Fibroblast of skin of right quadriceps (primary cell): ENCODE measurements at places on chromosomes 2 and 18.

DNA sequence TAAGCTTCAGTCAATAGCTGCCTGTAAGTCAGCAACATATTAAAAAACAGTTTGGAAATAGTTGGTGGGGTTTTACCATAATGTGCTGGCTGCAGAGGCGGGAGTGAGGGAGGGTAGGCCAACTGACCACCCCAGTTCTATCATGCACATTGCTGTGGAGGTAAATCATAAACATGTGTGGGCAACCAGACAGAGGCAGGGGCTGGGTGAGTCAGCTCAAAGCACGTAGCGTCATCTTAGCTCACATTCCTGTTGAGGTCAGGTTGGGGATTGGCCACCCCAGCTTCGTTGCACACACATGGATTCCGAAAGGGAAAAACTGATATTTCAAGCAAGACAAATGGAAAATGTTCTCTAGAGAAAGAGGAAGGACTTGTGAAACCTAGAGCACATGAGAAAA, 19.5 kb downstream of the GPR45 start:
- DNase-seq = peak; percentile 94

DNA sequence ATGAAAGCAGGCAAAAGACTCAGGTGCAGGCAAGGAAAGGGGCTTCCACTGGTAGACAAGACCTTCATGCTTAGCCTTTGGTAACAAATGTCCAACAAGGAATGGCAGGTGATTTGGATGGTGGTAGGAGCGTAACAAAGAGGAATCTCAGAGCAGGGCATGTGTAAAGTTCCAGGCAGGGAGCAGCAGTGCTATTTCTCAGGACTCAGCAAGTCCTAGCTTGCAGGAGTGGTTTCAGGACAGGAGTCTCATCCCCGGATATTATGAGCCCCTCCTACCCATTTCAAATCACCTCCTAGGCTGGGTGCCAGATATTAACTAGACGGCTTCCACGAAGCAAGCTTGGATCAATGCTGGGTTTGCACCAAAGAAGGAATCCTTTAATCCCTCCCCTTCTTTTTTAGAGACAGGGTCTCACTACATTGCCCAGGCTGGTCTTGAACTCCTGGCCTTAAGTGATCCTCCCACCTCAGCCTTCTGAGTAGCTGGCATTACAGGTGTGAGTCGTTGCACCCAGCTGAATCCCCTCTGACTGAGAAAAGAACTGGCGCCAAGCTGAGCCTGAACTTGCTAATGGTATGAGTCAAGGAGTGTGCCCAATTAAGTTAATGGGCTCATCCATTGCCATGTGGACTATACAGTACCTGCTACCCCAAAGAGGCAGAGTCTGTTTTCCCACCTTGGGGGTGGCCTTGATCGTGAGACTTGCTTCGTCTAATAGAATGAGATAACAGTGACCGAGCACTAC, 190.3 kb downstream of the ARL4C start:
- no peak for DNase-seq

DNA sequence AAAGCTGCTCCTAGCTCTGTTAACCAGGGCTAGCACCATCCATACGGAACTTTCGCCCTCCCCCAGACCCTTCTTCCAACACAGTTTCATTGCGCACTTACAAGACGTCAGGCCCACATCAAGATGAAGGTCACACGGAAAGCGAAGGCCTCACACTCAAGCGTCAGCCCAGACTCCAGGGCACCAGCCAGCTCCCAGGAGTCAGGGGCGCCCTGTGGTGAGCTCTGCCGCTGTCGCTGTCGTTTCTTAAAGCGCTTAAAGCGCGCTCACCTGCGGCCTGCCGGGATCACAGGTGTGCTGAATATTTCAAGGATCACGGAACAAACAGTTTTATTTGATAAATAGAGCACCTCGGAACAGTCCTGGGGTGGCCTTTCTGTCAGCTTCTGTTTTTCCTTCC, 163.1 kb downstream of the CDH20 start:
- no peak for DNase-seq

DNA sequence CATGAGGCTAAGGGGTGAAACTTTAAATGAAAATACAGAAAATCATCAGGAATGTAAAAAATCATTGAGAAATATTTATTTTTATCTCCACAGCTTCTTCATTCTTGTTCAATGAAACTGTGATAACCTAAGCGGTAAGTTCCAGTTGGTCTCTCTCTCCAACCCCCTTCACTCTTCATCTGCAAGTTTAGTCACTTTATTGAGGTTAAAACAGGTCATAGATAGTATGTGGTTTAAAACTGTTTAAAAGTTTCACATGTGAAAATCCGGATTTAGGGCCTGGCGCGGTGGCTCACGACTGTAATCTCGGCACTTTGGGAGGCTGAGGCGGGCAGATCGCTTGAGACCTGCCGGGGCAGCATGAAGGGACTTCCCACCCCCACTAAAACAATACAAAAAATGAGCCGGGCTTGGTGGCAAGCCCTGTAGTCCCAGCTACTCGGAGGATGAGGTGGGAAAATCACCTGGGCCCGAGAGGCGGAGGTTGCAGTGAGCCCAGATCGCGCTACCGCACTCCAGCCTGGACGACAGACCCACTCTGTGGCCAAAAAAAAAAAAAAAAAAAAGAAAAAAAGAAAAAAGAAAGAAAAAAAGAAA, 1.6 kb upstream of the PHLPP1 start:
- DNase-seq = no peak

DNA sequence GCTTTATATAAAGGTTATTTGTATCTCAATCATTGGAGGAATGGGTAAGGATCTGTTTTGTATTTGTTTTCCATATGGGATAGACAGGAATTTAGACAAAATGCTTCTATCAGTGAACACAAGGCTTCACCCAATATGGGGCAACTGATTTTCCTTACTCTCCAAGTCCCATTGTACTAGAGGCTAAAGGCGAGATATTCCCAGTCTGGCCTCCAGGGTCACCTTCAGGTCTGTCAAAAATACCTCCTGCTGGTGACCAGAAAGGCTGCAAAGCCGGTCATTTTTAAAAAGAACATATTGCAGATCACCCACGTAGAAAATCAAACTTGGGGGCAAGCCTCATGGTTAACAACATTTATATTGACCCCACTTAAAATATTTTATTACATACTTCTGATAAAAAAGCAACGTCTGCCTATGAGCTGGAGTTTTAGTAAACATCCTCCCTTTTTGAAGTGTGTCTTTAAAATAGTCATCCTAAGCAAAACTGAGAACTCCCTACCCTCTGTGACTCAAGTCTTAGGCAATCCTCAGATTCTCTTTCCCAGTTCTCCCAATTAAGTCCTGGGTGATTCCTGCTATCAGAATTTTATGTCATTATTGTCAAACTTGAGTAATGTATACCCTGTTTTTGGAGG, 276.6 kb downstream of the MREG start:
- peak; percentile 66 for DNase-seq

GRCh38 chr2:170500770-170501169, 214.4 kb upstream of the SP5 start:
- DNase-seq = peak; percentile 57

DNA sequence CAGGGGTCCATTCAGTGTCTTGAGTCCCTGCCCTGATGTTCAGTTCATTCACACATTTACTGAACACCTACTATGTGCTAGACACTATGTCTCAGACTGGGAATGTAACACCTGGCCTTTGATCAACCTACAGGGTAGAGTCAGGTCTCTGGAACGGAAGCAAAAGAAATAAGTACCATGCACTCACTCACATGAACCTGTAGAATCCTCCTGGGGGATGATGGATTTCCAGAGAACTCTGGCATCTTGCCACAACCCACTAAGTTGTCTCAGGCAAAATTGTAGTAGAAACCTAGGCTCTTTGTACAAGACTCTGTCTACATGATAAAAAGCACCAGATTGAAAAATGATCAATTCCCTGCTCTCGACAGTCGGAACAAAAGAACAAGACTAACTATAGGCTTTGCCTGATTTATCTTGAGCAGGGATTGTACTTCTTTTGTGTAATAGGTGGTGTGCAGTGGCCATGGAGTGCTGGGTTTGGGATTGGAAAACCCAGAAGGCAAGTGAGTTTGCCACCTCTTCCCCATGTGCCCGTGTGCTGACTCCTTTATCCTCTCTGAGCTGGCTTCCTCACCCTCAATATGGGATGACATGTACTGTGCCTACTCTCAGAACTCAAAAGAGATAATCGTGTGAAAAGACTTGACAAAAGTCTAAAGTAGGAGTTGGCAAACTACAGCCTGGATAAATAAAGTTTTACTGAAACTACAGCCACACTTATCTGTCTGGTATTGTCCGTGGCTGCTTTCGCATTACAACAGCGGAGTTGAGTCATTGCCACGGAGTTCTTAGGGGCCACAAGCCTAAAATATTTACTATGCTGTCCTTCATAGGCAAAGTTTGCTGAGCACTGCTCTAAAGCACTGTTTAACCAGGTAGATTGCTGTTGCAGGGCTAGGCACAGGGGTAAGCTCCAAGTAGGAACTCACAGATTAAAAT, 4.4 kb downstream of the CAPN14 start:
- peak; percentile 4 for DNase-seq

- DNase-seq = peak; percentile 89
Observed at GRCh38 chr2:73830871-73831401, 2.2 kb downstream of the STAMBP start.

- no peak for DNase-seq
Observed at GRCh38 chr2:102660574-102660973, 41.2 kb downstream of the SLC9A2 start.

GRCh38 chr2:44927985-44928482, 13.5 kb upstream of the SIX3 start:
- no peak for DNase-seq

GRCh38 chr2:127811397-127812321, 688 bp upstream of the WDR33 start:
- DNase-seq = no peak

- no peak for DNase-seq
Observed at GRCh38 chr2:102053096-102053495, 61.3 kb downstream of the IL1R2 start.

GRCh38 chr2:165706960-165707487, 87.0 kb downstream of the GALNT3 start:
- no peak for DNase-seq

DNA sequence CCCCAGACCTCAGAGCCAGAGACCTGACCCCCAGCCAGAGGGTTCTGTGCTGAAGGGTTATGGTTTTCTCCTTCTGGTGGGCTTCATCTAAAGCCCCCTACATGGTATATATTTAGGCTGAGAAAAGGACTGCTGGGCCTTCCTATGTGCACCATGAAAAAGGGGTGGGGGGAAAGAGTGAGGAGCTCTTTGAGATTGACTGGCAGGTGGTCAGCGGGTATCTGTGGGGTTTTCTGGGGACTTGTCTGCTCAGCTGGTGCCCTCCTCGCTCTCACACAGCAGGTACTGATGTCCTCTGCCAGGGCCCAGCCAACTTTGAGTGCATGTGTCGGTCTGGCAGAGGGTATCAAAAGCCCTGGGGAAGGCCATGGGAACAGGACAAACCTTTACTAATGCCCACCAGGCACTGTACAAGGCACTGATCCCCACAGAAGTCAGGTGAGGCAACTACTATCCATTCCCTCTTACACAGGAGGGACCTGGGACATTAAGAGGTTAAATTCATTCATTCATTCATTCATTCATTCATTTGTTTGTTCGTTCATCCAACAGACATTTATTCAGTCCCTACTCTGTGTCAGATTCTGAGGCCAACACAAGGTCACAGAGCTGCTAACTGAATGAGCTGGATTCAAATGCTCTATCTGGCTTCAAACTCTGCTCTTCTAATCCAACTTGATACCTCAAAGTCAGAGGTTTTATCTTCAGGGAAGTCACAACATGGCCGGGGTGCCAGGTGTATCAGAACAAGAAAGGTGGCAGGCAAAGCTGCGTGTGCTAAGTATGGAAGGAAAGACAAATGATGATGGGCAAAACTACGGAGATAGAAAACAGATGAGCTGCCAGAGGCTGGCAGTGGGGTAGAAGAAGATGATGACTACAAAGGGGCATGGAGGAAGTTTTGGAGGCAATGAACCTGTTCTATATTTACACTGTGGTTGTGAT, 44.6 kb downstream of the REEP1 start:
- no peak for DNase-seq

DNA sequence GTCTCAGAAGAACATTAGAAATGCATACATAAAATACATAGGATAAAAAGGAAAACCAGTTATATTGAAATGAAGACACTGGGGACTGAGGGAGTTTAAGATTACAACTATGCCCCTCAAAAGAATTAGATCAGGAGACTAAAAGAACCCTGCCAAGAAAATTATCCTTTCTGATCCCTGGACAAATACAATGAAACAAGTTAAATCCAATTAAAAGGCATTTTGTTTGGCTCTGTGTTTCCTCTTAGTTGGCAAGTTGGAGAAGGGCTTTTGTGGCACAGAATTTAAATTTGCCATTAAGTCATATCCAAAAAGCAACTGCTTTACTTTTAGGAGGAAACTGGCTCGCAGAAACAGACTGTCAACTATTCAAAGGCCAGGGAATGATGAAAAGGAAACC, 99.1 kb upstream of the CD302 start:
- no peak for DNase-seq

GRCh38 chr2:67216103-67216502, 181.0 kb upstream of the ETAA1 start:
- no peak for DNase-seq

- no peak for DNase-seq
Observed at GRCh38 chr2:29816651-29817050, 104.7 kb downstream of the ALK start.

GRCh38 chr2:99651930-99652670, 162.3 kb upstream of the REV1 start:
- DNase-seq = peak; percentile 82

GRCh38 chr18:45254709-45255082, 360.6 kb upstream of the SLC14A2 start:
- DNase-seq = peak; percentile 20
